ENCODE measurements at places on chromosomes 4 and X.

DNA sequence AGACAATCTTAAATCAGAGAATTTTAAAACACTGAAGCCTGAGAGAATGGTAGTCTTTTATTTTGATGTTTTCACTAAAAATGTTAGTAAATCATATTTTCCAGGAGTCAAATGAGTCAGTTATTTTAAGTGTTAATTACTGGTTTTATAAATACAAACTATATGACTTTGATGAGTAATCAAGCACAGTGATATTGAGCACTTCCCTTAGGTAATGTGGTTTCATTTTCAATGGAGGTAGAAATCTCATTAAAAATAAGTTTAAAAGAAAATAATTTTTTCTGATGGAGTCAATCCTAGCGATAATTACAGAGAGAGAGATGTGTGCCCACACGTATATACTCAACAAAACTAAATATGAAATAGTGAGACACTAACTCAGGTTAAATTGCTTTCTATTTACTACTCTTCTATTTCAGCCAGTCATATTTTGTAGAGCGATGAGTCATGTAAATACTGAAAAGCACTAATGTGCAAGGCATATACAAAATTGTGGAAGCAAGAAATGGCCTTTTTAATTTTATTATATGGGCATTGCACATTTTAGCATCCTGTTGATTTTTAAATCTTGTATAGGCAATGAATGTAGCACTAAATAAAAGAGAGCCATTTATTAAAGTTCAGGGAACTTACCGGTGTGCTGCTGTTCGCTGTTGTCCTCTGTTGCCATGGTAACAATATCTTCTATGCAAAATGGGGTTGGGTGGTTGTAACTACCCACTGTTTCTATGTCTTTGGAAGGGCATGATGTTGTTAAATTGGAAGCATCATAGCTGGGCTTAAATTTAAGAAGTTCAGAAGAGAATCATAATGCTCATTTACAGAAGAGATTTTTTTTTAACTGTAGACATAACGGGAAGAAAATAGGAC lies 513.7 kb downstream of the TLL1 start:
- DNase-seq: no peak

DNA sequence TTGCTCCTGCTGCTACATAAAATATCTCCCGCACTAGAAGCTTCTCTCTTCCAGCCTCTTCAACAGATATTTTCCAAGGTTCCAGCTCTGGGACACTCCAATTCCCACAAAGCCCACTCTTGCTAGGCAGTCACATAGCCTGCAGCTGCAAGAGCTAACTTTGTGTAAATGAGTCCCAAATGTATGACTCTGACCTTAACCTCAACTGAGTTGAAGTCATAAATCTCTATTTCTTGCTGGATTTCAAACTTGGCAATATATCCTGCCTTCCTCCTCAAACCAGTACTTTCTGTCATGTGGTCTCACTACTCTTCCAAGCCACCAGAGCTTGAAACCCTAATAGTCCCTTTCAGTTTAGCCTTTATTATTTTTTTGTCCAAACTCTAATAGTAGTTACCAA lies 315.4 kb upstream of the GRIA3 start:
- no peak for DNase-seq

GRCh38 chr4:148986951-148987350 lies 544.7 kb upstream of the NR3C2 start:
- no peak for DNase-seq

DNA sequence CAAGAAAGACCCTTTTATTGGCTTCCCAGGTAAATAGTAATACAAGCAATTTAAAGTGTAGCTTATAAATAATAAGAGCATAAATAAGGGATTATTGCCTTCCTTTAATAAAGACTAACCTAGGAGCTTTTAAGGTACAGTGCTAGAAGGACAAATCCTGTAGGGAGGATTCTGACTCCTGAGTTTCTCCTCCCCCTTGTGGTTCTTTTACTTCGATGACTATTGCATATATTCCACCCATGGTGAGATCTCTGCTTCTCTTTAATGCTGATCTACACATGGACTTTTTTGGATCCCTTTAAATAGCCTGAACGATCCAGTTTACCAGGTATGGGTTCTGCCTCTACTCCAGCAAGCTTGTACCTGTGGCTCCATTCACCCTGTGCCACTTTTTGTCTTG lies 2.5 kb downstream of the GALNT7 start:
- DNase-seq: no peak

DNA sequence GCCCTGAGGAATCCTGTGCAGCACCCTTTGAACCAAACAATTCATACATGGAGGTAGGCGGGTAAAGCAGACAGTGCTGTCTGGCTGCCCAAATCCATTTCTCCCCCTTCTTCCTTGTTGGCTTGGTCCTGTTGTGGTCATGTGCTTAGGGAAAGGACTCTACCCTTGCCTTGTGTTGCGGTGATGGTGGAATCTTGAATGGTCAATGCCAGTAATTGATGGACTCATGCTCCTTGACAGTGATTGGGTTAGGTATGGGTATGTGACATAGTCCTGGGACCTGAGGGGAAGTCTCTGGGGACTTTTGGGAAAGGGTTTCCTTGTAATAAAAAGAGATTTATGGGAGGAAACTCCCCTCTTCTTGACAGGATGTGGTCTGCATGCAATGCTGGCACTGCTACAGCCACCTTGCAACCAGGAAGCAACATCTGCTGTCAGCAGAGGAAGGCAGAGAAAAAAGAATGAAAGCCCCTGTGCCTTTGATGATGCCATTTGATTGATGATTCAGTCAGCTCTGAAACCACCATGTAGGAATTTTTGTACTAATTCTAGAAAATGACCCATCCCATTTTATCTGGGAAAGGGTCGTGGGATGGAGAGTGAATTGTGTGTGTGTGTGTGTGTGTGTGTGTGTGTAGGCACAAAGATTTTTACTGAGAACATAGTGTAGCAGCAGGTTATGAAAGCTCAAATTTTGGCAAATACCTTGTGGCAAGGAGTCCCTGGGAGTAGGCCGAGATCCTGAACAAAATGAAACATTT lies 30.0 kb upstream of the HUWE1 start:
- no peak for DNase-seq

- DNase-seq: no peak
These were observed 455.3 kb downstream of the PDHA2 start for GRCh38 chr4:96295143-96295741.
